Stimulated activated naive CD4-positive, alpha-beta T cell (primary cell): ENCODE measurements at places on chromosomes 1 and 21.

DNA sequence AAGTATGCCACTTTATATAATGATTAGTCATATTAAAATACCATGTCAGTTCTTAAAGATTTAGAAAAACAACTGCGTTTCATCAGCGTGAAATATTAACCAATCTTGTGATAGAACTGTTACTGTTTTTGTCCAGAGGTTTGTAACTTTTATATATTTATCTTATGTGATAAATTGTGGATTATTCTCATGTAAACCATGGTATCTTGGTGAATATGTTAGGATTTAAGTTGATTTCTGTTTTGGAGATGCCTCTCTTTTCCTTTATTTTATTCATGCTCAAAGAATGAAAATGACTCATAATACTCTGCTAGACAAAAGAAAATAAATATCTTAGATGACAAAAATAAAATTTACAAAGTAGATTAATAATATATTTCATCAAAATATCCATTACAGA lies 88.4 kb downstream of the ADGRL4 start:
- DNase-seq: no peak

DNA sequence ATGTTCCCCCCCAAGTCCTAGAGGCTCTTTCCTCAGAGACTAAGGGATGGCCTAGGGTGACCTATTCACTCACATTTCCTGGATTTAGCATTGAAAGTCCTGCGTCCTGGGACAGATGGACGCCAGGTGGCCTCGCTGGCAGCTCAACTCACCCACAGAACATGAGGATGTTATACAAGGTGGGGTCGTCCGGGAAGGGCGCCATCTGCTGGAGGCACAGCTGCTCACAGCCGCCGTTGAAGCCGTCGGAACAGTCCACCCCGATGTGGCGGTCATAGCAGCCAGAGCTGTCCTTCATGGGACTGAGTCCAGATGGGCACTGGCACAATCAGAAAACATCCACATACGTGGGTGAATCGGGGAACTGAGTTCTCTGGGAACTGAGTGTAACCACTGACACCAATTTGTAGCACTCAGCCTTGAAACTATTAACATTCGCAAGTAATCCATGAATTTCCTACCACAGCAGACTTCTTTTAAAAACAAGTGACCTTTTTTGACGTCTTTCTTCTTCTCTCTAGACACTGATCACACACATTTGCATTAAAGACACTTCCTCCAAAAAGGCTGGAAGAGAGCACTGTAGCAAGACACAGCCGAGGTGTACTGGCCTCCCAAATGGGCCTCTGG lies 215.4 kb downstream of the ASTN1 start:
- no peak for DNase-seq

- no peak for DNase-seq
Observed at GRCh38 chr1:203173011-203173555, 2.5 kb downstream of the MYBPH start.

GRCh38 chr1:169109561-169110134 lies 3.2 kb downstream of the ATP1B1 start:
- no peak for DNase-seq

DNA sequence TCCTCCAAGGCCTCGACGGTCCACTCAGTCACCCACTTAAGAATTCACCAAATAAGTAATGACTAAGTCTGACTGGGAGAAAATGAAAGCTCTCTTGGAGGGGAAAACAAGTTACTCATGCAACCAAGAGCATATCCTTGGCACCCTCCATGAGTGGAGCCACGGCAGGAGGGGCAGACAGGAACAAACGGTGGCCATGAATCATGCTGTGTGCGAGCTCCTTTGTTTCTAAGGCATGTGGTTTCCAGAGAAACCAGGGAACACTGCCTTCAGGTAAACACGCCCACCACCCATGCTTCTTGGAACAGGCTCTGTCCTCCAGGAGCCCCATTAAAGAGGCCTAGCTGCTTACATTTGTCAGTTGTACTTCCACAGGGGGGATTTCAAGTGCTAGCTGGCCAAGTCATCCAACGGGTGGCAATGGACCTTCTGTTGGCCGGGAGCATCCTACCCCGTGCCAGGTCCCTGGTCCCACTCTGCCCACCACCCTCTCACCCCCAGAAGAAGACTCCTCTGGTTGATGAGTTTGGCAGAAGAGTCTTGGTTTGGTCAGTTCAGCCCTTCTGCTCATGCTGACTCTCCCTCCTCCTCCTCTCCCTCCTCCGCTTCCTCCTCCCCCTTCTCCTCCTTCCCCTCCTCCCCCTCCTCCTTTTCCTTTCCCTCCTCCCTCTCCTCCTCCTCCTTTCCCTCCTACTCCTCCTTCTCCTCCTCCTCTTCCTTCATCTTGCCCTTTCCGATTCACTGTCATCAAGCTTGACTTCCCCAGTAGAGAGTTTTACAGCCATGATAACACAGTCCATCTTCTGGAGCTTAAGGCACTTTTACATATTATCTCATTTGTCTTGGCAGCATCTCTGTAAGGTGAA lies 107.6 kb downstream of the CCDC185 start:
- no peak for DNase-seq

GRCh38 chr1:221751226-221751887 lies 9.5 kb upstream of the DUSP10 start:
- no peak for DNase-seq

DNA sequence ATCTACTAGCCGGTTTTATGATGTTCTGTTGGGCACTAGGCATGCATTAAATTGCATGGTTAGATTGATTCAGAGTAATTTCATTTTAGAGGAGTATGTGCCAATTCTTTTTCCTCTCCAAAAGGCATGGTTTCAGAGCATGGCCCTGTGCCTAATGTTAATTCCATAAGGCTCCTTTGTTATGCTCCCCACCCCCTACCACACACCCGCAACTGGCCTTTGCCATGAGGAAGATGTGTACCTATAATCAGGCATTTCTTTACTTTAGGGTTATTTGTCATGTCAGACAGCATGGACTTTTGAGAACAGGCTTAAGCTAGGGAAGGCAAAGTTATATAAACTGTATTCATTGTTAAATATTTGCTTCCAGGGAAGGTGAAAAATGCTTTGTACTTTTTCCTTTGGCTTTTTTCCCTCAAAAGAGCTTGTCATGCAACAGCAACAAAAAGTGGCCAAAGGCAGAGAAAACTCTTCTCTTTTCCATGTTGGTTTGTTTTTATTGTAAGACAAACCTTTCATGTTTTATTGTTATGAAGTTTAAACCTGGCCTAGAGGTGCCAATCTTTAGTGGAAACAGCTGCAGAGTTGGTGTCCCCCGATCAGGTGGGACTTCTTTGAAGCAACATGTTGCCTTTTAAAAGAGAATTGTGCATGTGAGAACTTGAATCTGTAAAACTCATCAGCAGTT lies 24.3 kb upstream of the NBL1 start:
- DNase-seq: no peak

- DNase-seq: no peak
Observed at GRCh38 chr1:206447422-206447765, 22.9 kb upstream of the IKBKE start.

GRCh38 chr1:45892068-45892785 lies 88.8 kb downstream of the MAST2 start:
- no peak for DNase-seq

DNA sequence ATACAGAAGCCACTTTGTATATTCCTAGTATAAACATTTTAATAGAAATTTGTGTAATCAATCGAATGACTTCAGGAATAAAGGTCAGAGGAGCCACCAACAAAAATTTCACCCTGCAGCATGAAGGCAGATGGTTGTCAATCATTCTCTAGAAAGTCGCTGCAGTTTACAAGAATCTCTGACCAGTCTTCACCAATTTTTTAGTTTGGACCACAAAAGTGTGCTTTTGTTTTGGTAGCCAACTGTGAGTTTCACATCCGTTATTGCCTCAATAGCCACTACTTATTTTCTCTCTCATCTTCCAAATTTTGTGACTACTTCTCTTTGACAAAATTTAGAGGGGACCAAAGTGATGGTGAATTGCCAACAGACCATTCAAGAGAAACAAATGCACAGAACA lies 1155.6 kb downstream of the AMY1C start:
- no peak for DNase-seq

DNA sequence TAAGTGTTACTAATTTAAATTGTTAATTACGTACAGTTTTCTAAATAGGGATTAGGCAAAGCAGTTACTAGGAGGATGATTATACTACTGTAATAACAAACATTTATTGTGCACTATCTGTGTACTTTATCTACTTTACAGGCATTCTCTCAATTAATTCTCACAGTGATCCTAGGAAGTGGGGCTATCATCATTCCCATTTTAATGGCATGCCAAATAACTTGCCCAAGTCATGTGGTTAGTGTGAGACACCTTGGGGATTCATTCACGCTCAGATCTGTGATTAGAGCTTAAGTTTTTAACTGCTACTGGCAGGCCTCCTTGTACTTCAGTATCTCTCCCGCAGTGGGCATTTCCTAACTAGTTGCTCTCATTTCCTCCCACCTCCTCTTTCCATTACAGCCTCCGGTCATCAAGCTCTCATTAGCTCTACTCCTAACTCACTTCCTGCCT lies 11.5 kb downstream of the PHLDA3 start:
- DNase-seq: no peak

- DNase-seq: no peak
Observed at GRCh38 chr1:171935664-171936063, 94.4 kb downstream of the DNM3 start.

DNA sequence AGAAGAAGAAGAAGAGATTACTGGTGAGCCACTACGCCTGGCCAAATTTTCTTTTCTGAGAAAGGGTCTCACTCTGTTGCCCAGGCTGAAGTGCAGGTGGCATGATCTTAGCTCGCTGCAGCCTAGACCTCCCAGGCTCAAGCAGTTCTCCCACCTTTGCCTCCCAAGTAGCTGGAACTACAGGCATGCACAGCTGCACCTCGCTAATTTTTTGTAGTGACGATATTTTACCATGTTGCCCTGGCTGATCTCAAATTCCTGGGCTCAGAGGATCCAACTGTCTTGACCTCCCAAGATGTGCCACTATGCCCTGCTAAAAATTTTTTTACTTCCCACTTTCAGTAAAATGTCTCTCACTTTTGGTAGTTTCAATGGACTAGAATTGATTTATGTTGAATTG lies 24.4 kb downstream of the TMEM200B start:
- no peak for DNase-seq

- no peak for DNase-seq
Observed at GRCh38 chr1:197080323-197080722, 13.3 kb upstream of the F13B start.

DNA sequence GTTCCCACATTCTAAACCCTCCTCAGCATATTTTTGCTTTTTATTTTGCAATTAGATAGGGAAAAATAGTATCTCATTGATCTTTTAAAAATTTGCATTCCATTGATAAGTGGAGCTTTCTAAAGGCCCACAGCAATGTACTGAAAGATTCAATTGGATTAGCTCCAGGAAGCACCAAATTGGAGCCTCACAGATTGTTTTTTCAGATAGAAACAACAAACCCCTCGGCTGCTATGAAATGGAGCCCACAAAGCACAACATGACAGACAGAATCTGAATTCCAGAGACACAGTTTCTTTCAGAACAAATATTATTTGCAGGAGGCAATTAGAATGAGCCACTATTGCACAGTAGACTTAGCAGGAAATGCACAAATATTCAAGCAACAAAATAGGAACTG lies 58.9 kb upstream of the KIF26B start:
- DNase-seq: no peak

DNA sequence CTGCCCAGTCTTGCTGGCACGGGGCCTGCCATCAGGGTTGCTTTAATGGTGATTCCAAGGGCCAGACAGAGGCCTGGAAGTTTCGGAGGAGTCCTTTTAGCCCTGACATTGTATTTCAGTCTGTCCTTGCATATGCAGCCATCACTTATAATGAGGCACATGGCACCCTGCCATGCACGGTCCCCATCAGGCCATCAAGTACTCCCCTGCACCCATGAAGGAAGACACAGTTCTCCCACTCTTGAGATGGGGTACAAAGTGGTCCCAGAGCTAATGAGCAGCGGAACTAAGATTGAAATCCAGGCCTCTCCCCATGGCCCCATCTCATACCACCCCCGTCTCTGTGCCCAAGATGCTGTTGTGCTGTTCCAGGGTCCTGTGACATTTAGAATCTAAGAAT lies 596.6 kb downstream of the PTPRU start:
- DNase-seq: no peak

DNA sequence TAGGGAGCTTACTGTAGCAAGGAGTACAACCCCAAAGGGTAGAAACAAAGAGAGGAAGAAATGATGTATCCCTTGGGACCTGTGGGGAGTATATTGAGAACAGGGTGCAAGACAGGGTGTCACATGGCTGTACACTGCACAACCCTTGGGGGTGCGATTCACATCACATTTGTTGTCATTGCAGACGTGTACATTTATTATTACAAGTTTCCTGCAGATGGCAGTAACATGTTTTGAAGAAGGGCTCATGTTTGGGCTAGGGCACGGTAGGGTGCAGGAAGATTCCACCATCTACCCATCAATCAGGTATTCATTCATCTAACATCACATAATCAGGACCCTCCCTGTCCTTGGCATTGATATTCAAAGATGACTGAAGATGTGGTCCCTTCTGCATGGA lies 62.5 kb downstream of the NDUFS5 start:
- no peak for DNase-seq

GRCh38 chr1:220699044-220699443 lies 8.9 kb downstream of the C1orf115 start:
- DNase-seq: no peak

DNA sequence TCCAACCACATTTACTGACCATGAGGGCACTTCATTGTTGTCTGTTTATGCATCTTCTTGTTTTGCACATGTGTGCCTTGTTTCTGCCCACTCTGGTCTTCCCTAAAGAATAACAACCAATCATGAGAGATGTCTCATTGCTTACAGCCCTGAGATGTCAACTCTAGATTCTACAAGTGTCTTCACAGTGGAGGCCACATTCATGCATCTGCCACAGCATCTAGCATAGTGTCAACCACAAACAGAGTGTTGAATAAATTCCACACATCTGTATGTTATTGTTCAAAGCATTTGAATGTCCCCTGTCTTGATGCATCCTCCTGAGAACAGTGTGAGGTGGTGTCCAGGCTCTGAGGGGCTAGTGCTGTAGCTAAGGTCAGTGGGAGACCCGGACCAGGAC lies 43.1 kb downstream of the KCNC4 start:
- no peak for DNase-seq

DNA sequence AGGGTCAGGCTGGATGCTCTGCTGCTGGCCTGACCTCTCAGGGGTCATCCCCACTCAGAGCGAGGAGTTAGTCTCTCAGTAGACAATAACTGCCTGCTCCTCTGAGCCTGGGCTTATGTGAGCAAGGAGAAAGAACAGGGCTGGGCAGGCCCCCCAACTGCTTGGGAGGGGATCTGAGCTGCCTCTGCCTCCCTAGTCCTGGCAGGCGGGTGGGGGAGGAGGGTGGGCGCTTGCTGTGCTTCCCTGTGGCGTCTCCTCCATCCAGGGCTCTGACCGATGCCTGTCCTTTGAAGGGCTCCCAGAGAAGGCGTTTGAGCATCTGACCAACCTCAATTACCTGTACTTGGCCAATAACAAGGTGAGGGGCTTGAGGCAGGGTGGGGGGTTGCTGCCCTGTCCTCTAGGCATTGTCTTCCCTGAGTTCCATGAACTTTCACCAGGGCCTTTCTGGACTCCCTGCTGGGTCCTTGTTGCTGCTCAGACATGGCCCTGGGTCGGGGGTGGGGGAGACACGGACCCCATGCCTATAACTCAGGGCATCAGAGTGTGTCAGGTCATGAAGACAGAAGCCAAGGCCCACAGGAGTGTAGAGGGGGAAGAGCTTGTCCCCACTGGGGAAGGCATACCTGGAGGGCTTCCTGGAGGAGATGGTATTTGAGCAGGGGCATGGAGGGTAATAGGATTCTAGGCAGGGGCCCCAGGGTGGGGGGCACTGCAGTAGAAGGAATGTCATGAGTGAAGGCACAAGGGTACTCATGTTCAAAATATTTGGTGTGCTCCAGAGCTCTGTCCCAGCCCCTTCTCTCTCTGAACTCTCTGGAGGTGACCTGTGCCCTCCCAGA lies 12.5 kb downstream of the PODN start:
- DNase-seq: no peak
